Femur (tissue), 1 donor: ENCODE measurements at places on chromosomes 4 and X.

DNA sequence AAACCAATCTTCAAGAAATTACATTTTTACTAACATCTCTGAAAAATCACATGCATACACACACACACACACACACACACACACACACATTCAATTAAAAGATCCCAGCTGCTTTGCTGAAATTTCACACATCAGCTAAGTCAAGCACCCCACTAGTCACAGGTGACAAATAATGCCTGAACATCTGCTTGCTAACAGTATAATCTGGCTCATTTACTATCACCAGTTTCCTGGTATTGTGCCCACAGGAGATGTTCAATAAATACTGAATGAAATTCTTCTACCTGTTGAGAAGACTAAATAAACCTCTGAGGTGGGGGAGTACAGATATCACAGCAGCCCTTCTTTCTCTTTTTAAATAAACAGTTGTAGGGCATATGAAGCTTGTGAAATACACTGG, 994.0 kb downstream of the ARAP2 start:
- DNase-seq = no peak

DNA sequence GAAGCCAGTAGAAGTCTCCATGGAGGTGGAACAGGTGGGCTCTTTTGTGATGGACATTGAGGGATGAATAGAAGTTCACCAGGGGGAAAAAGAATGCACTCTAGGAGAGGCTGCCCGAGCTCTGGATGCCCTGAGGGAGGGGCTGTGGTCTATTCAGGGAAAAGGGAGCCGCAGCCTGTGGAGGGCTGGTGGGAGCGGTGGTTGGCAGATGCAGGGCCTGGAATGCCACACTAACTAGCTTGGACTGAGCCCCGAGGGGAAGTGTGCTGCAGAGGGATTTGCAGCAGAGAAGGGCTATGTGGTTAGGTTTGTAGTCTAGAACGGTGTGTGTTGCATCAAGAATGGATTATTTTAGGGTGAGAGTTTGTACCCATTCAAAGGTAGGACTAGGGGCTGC, 29.5 kb upstream of the PSAPL1 start:
- no peak for DNase-seq

DNA sequence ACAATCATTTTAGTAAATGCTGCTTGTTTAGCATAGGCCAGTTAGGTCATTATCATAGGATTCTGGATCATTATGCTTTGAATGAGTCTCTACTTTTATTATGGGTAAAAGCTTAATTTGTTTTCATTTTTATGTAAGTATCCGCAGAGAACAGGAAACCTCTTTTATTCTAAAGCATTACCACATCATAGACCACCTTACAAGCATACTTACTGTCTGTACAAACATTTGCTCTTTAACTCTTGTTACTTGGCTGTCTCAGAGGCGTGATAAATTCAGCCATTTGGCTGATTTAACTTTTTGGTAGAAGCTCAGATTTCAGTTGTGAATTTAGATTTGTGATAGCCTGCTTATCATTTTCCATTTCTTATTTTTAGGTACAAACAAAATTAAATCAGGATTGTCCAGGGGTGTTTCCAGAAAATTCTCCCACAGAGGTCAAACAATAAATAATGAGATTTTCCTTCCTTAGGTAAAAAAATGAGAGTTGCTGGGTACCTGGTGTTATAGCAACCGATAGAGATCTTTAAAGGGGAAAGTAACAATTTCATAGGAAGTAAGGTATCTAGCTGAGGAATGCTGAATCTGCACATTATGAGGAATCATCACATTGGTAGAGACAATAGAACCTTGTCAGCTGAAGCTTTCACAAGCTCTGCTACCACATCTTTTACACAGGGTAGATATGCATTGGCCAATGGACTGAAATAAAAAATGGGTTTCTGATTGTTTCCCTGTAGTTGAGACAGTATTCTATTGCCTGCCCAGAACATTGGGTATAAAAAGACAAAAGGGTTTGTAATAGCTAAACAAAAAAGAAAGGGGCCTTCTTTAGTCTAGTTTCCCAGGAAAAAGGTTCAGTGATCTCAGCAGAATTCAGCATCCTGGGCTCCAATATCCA, 62.5 kb downstream of the NDNF start:
- DNase-seq = no peak

- no peak for DNase-seq
These were observed 110.1 kb downstream of the LARP7 start for GRCh38 chr4:112747036-112747435.

DNA sequence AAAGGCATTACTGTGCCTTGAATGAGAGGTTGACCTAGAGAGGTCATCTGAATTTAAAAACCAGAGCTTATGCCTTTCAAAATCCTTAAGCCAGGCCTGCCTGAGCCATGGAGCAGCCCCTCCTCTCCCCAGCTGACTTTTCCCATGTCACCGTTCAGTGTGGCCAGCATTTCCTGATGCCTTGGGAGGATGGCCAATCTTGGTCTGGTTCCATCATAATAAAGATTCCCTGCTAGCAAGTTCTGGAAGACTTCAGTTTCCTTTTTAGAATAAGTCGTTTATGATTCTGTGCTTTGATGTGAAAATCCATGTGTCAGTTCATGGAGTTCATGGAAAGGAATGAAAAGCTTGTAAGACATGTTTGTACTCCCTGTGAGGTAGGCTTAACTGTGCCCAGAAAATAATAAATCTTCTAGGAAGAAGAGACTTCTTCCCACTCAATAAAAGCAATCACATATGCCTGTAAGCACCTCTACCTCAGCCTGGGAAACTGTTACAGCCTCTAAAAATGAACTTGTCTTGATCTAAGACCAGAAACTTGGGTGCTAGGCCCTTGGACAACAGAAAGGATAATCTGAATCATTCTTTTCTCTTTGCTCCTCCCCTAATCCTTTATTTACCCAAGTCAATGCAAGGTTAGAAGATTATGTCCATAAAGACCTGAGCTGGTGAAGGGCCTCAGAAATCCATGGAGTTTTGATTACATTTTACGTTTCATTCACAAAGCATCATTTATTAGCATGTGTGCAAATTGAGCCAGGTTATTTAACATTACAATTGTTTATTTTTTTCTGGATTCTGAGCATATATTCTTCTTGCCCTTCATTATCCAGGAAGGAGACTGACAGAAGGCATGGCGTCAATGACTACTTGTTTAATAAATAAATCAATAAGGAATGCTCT, 84.0 kb upstream of the TBC1D9 start:
- DNase-seq = peak; percentile 27
